Foreskin keratinocyte (primary cell): ENCODE measurements at places on chromosomes 16 and 17. TPM values are rescaled to one million over a fixed set of nuclear protein-coding genes. Genes with fewer than 3 reads are reported as not detected.

SERPINF2 gene
- total RNA-seq = 1.2 and 1.3 TPM in 2 replicates

C1QTNF8 gene
- not detected in 2 replicates for total RNA-seq

FBXL16 gene
- total RNA-seq = 0.28 and 2.4 TPM in 2 replicates

PYY gene
- total RNA-seq = not detected in 2 replicates

CHST5 gene
- 0.04 TPM in 1 of 2 replicates, not detected in the other for total RNA-seq

SCGB1C2 gene
- total RNA-seq = not detected in 2 replicates

TRAPPC2L gene
- total RNA-seq = 61.8 and 62.2 TPM in 2 replicates

KCNJ2 gene
- 0.10 and 0.28 TPM in 2 replicates for total RNA-seq
